ENCODE measurements at places on chromosomes 12 and 14. TPM values are rescaled to one million over a fixed set of nuclear protein-coding genes. Genes with fewer than 3 reads are reported as not detected.
A peak's percentile ranks its signal among the peaks of the same experiment; 100 is the strongest.

The VRTN gene
- not detected for total RNA-seq

The PLEKHG7 gene
- total RNA-seq = 0.07 TPM

DNA sequence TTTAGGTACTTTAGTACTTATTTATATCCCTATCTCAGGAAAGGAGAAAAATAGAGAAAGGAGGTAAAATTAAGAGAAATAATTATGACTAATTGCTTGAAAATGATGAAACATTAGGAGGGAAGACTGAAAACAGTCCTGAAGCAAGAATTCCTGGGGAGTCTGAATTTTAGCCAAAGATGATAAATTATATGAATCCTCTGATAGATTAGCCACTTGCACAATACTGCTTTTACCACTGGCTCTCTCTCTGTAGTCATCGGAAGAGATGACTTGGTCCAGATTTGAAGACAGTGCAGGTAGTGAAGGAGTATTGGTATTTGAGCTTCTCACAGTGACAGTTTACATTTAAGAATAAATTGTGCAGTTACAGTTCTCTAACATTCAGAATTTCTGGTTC, 83.8 kb upstream of the CLEC14A start:
- DNase-seq = no peak

GRCh38 chr12:123037791-123038190, 57.3 kb downstream of the ARL6IP4 start:
- DNase-seq = no peak

- no peak for DNase-seq
These were observed 127.3 kb upstream of the PWP1 start for GRCh38 chr12:107558141-107558815.

The ATP5F1B gene
- total RNA-seq = 660 TPM

DNA sequence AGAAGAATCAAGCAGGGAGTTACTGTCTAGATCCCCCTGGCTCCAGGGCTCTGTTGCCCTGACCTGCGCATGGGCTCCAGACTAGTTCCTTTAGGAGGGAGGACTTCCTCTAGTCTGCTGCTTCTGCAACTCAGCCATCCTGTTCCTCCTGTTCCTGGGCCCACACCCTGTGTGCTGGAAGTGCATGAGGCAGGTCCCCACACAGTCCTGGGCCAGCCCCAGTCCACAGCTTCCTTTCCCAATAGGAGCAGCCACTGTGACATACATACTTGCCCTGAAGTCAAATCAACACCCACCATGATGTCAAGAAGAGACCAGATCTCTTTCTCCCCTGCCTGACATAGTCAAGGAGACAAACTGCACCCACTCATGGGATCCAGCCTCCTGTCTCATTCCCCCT, 1.3 kb downstream of the SDR9C7 start:
- DNase-seq = no peak

DNA sequence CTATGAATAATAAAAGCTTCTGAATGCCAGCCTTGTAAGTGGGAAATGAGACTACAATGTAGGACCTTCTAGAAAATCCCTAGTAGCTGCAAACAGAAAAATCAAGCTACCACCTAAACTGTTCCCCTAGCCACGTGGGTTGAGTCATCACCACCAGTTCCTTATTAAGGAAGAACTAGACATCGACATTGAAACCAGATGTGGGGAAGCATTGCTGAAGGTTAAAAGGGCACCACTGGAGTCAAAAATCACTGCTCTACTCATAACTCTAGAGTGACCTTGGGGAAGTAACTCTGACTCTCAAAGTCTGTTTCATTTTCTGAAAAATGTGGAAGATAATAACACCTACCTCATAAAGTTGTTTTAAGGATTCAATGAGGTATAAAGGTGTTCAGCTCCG, 9.4 kb upstream of the CNIH1 start:
- no peak for DNase-seq

The PLCZ1 gene
- not detected for total RNA-seq

The P2RX2 gene
- total RNA-seq = not detected

- DNase-seq = no peak
These were observed 234.2 kb upstream of the ARHGAP5 start for GRCh38 chr14:31842899-31843298.

The SLCO1B1 gene
- not detected for total RNA-seq

DNA sequence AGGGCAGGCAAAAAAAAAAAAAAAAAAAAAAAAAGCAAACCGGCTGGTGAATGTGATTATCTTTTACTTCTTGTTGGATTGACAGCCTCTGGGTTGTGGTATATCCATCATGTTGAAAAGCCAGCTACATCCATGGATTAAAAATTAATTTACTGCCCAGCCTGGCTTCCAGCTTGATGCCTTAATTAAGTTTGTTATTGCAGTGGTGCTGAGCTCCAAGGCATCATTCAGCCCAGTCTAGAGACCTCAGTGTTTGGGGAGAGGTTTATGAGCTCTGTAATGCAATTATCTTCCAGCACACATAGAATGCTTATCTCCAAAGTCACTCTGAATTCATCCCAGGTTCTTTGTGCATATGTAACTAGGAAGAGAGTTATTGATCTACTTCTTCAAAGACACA, 114.8 kb downstream of the RIMBP2 start:
- DNase-seq = no peak

GRCh38 chr12:93429852-93430251, 11.9 kb downstream of the UBE2N start:
- no peak for DNase-seq

DNA sequence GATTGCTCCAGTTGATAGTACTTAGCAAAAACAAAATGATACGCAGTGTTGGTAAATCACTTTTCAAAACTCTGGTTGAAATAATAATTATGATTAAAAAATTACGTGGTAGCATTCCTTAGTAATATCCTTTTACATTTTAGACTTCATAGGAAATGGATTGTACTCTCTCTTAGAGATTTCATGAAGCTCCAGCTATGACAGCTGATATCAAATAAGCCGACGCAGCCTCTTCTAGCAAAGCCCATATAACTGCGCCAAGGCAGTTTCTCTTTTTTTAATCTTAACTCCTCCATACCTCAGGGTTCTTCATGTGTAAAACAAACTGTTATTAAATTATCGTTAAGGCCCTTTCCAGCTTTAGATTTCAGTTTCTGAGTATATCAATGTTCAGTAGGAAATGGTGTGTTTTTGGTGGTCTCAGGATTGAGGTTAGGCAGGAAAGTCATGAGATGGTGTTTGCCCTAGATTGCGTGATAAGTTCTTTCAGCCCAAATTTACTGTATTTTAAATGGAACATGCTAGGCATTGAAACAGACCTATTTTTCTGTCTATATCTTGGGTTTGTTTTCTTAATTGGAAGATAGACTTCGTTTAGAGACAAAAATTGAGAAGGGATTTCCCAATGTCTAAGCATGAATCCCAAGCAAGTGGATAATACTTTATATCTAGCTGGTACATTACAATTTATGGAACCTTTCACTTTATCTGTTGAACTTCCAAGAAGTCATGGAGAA, 902 bp upstream of the CFL2 start:
- DNase-seq = no peak

GRCh38 chr12:59093073-59093772, 172.9 kb upstream of the LRIG3 start:
- DNase-seq = no peak

The HEBP1 gene
- total RNA-seq = 24.9 TPM

DNA sequence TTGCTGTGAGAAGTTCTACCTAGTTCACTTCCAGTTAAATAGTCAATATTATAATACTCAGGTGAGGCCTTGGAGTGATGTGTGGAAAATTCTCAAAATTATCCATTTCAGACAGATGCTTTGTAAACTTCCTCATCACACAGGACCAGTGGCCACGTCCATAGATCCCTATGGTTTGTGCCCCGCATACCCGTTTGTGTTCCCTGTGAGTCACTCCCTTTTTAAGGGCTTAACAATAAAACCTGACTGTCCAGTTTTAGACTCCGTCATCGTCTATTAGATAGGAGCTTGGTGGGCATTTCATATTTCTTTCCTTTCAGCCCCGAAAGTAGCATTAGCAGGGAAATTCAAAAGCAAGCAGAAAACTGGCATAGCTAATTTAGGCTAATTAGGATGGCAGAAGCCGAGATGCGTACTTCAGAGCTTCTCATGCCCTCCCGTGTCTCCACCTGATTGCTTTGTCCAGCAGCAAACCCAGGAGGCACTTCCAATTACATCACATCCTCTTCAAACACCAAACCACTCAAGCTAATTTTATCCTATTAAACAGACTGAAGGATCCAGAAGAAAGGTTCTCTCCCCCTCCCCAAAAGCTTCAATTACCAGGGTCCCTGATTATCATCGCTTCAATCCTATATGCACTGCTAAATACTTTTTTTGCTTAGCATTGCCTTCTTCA, 186.6 kb upstream of the OTX2 start:
- DNase-seq = no peak

The OR4K13 gene
- not detected for total RNA-seq

The SYCP3 gene
- under 0.01 TPM for total RNA-seq

The KIF5A gene
- under 0.01 TPM for total RNA-seq

- DNase-seq = peak; percentile 4
These were observed 29.1 kb upstream of the SOS2 start for GRCh38 chr14:50260511-50260910.

- no peak for DNase-seq
These were observed 68.5 kb downstream of the LIN7A start for GRCh38 chr12:80869264-80869663.

DNA sequence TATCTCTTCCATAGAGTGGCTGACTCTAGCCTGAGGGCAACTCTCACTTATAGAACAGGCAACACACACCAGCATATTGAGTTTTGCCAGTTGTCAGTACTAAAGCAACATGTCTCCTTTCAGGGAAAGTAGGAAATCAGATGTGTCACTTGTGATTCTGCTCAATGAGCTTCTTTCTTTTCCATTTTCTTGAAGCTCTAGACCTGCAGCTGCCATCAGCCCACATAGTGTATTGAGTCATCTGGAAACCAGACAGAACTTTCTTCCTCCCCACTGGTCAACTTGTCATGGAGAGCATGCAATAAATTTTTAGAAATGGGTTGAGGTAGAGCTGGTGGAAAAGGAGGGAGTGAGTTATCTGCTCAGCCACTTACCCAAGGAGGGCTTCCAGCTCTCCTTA, 209.0 kb upstream of the PLEKHG7 start:
- DNase-seq = no peak

- no peak for DNase-seq
These were observed 583.6 kb downstream of the GALC start for GRCh38 chr14:87409393-87409792.

The GPR162 gene
- total RNA-seq = 9.0 TPM

The SAMD4A gene
- total RNA-seq = 26.4 TPM

- no peak for DNase-seq
These were observed 40.6 kb downstream of the IL31 start for GRCh38 chr12:122133192-122133950.

The MAP1LC3B2 gene
- 1.7 TPM for total RNA-seq

DNA sequence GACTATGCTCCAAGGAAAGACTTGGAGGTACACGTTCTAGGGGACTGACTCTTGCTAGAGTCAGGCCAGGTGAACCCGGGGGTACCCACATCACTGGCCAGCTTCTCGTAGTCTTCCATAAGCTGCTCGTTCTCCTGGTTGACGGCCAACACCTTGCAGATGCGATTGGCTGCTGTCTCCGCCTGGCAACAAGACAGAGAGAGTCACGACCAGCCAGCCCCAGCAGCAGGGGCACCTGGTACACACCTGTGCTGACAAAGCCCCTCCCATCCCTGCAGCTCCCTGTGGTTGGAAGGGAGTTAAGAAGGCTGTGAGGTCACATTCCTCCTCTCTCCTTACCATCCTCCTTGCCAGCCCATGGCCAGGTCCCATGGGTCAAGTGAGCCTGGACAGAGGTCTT, 85.5 kb downstream of the ACTN1 start:
- no peak for DNase-seq

DNA sequence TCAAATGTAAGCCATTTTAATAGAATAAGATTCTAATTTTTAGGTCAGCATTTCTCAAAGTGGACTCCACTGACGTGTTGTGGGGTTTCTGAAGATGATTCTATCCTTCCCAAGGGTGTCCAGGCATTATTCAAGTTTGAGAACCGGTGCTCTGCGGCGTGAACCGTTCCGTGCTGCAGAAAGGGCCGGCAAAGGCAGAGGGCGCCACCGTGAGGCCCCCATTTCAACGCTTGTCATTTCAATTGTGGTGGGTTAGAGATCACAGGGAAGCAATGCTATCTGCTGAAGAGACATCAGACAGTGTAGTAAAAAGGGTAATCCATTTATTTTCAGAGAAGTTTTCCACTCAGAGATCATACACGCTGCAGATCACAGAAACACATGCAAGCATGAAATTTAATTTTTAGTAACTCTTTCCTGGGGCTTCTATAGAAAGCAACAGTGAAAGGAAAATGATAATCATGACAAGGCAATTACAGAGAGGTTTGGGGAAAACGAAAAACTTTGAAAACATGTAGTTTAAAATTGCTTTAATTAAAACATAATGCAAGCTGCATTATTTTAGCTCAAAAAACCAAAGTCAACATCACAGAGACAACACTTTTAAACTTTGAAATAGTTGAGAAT, 201.7 kb downstream of the EXOC5 start:
- DNase-seq = no peak

DNA sequence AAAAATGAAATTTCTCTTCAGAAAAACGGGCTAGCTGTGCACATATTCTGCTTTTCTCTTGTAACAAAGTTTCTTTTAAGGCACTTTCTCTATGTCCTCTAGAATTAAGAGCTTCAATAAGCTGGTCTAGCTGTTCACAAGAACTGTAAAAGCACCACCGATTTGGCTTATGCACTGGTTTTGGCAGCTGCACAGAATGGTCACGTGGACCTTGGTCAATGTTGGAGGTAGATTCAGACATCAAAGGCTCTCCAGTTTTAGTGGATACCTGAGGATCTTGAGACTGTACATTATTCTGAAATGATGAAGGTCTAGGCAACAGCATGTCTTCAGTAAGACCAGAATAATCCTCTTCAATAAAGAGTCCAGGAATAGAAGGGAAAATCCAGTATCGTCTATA, 61.5 kb upstream of the CFL2 start:
- DNase-seq = no peak

The ASCL1 gene
- not detected for total RNA-seq

Measured in pulmonary artery endothelial cell (primary cell).